Fibroblast of pulmonary artery (primary cell): ENCODE measurements at places on chromosomes 1 and 21.

DNA sequence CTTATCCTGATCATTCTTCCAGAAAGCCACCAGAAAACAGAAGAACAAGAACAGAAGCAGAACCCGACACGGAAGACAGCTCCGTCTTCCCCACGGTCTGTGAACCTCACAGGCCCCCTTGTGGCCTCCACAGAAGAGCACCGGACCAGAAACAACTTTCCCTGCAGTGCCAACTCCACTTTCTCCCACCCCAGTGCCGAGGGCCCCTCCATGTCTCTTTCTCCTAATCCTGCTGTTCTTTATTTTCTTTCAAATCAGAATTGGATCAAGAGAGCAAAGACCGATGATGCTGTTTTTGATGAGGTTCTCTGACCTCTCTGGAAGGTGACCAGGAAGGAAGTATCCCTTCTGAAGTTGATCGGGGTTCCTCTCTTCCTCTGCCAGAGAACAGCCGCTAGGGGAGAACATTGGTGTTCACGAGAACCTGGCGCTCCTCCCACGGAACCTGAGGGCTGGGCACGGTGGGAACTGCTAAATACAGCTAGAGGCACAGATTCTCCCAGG is 58.9 kb upstream of the CTTNBP2NL start:
- DNase-seq = peak; percentile 64

DNA sequence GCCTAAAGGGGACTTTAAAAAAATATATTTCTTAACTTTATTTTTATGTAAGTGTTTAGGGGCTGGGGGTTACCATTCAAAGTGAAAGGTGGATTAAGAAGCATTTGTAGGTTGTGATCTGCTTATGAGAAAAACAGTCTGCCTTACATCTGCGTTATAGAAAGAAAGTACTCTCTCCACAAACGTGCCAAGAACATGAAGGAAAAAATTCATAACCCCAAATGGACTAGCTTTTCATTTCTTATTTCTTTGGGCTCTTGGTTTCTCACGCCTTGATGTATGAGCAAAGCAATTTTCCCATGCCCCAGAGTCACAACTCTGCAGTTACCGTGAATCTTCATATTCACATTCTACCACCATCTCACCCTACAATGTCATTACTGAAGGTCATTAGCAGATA is 1165.1 kb upstream of the ADGRL4 start:
- DNase-seq = no peak

DNA sequence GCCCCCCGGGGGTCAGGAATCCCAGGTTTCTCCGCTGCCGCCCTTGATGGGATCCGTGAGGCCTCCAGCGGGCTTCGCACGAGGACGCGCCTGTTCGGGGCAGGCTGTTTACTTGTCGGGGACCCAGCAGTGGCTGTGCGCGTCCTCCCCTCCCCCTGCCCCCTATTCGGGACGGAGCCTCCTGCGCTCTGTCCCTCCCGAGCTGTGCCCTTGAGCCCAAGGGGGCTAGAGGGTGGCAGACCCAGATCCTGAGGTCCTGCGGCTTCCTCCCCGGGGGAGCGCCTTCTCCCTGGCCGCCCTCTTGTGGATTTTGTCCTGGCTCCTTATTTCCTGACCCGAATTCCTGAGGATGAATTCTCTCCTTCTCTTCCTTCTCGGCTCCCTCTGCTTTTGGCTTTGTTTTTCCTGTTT is 38.4 kb downstream of the PIK3CD start:
- DNase-seq = peak; percentile 16

- DNase-seq = peak; percentile 82
These were observed 91.2 kb upstream of the JUN start for GRCh38 chr1:58874757-58875755.

GRCh38 chr1:222786121-222786520 is 28.7 kb upstream of the DISP1 start:
- peak; percentile 77 for DNase-seq

- no peak for DNase-seq
These were observed 23.9 kb downstream of the COL6A1 start for GRCh38 chr21:46005481-46005881.

GRCh38 chr1:213976665-213977485 is 10.9 kb upstream of the PROX1 start:
- no peak for DNase-seq

- peak; percentile 31 for DNase-seq
These were observed 52.5 kb downstream of the ANGPTL1 start for GRCh38 chr1:178818416-178818815.

DNA sequence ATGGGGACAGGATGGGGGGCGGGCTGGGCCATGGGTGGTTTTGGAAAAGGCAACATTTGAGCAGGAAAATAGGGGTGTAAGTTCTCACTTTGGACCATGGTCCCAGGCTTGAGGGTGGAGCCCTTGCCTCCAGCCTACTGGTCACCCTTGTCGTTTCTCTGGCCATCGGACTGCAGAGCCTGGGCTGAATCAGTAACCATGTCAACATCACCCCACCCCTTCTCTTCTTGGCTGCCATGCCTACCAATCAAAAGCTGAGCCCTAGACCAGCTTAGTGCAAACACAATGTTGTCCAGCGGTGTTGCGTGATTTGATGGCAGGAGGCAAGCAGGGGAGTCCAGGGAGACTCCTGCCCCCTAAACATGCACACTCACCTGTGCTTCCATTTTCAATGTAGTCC is 231.0 kb upstream of the KAZN start:
- no peak for DNase-seq

- DNase-seq = peak; percentile 62
These were observed 68.4 kb upstream of the IPO9 start for GRCh38 chr1:201760516-201760915.

- DNase-seq = no peak
These were observed 56.9 kb downstream of the UBR4 start for GRCh38 chr1:19153169-19153568.

- peak; percentile 46 for DNase-seq
These were observed 47.4 kb downstream of the KCNAB2 start for GRCh38 chr1:6093071-6093470.

DNA sequence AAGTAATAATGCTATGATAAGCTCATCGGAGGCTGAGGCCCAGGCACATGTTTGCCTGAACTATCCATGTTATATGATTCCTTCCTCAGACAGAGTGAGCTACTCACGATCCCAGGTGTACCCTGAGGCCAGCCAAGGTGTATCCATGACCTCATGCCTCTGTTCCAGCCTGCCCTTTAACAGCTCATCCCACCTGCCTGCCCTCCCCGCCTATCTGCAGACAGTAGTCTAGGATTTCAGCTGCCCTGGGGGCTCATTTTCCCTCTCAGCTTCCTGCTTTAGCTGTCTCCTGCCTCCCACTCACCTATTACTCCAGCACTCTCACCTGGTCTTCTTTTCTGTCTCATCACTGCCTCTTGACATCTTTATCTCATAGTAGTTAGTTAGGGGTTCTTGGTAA is 1.9 kb upstream of the IL24 start:
- no peak for DNase-seq

DNA sequence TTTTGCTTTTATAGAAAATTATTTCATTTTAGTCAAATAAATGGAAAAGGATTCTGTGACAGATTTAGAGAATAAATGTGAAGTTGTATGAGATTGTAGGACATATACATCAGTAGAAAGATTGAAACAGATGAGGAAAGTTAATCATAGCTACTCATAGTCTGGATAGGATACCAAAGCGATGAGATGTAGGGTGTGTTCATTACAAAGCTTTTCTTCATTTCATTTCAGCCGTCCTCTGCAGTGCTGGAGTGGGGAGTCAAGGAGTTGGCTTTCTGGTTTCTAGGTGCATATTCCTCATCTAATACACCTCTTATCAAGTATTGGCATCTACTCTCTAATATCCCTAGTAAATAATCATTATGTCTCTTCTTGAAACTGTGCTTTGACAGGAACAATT is 149.5 kb upstream of the NEGR1 start:
- no peak for DNase-seq

DNA sequence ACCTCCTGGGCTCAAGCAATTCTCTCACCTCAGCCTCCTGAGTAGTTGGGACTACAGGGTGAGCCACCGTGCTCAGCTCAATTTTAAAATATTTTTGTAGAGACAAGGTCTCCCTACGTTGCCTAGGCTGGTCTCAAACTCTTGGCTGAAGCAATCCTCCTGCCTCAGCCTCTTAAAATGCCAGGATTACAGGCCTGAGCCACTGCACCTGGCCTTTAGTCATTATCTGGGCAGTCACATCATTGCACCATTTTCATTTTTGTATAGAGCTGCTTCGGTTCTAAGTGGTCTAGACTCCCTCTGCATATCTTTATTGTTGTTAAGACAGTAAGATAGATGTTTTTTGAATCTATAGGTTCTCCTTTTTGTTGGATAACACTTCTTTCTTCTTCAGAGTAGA is 39.9 kb downstream of the ATF3 start:
- DNase-seq = no peak

GRCh38 chr1:233268389-233269022 is 27.0 kb downstream of the PCNX2 start:
- no peak for DNase-seq

GRCh38 chr1:163381487-163382184 is 59.9 kb downstream of the NUF2 start:
- no peak for DNase-seq

DNA sequence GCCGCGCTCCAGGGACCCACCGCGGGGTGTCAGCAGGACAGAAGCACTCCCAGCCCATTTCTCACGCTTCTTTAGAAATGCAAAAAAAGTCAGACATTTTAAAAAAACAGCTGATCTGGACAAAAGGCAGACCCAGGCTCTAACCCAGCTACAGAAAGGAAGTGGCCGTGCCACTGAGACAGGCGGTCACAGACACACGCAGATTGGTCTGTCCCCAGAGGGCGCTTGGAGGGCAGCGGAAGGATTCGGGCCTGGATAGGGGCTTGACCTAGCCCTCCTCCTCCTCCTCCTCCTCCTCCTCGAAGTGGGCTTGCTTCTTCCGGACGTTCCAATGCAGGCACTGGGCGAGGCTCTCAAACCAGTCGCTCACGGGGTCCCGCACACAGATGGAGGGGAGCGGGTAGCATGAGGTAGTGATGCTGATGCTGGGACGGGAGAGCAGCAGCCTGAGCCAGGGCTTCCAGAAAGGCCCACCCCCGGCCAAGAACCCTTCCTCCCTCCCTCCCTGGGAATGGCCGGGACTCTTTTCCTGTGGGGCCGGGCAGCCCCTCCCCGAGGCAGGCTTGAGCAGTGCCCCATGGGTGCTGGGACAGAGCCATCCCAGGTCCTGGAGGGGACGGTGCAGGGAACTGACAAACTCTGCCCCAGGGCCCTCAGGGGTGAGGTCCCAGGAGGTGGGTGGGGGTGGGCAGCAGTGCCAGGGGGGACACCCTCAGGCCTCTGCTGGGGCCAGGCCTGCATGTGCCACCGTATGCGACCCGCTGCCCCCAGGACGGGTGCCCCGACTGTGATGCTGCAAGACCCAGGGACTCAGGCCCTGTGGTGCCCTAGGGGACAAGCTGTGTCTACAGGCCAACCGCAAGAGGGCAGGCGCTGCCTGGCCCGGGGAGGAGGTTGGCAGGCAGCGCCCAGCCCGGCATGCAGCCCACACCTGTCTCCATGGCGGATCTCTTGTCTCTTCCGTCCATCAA is 25.3 kb downstream of the NADK start:
- no peak for DNase-seq

GRCh38 chr1:19327736-19328135 is 15.6 kb downstream of the SLC66A1 start:
- no peak for DNase-seq

DNA sequence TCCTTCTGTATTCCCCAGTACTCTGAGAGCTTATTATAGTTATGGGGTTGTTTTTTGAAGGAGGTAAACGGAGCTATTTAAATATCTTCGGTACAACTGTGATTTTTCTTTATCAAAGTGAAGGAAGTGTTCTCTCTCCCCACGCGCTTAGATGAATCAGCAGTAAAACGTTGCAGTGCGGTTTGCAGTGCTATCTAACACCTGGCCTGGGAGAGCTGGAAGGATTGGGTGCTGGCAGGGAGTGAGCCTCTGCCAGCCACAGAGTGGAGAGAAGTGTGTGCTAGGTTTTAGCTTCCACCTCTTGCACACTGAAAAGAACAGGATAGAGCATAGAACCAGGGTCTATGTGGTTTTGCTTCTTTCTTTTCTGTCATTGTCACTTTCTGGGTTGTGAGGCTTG is 165.9 kb downstream of the SDCCAG8 start:
- DNase-seq = peak; percentile 81

GRCh38 chr1:19476450-19477190 is 8.7 kb downstream of the CAPZB start:
- peak; percentile 47 for DNase-seq

DNA sequence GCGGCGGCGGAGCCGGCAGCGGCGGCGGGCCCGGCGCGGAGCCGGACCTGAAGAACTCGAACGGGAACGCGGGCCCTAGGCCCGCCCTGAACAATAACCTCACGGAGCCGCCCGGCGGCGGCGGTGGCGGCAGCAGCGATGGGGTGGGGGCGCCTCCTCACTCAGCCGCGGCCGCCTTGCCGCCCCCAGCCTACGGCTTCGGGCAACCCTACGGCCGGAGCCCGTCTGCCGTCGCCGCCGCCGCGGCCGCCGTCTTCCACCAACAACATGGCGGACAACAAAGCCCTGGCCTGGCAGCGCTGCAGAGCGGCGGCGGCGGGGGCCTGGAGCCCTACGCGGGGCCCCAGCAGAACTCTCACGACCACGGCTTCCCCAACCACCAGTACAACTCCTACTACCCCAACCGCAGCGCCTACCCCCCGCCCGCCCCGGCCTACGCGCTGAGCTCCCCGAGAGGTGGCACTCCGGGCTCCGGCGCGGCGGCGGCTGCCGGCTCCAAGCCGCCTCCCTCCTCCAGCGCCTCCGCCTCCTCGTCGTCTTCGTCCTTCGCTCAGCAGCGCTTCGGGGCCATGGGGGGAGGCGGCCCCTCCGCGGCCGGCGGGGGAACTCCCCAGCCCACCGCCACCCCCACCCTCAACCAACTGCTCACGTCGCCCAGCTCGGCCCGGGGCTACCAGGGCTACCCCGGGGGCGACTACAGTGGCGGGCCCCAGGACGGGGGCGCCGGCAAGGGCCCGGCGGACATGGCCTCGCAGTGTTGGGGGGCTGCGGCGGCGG is 1.0 kb downstream of the ARID1A start:
- DNase-seq = no peak

GRCh38 chr1:44315521-44315920 is 39.5 kb downstream of the ERI3 start:
- no peak for DNase-seq

GRCh38 chr1:150022357-150022756 is 11.8 kb upstream of the OTUD7B start:
- DNase-seq = no peak

GRCh38 chr1:5857508-5858090 is 134.6 kb downstream of the NPHP4 start:
- no peak for DNase-seq

GRCh38 chr21:42164064-42164789 is 54.7 kb upstream of the ABCG1 start:
- DNase-seq = peak; percentile 47

DNA sequence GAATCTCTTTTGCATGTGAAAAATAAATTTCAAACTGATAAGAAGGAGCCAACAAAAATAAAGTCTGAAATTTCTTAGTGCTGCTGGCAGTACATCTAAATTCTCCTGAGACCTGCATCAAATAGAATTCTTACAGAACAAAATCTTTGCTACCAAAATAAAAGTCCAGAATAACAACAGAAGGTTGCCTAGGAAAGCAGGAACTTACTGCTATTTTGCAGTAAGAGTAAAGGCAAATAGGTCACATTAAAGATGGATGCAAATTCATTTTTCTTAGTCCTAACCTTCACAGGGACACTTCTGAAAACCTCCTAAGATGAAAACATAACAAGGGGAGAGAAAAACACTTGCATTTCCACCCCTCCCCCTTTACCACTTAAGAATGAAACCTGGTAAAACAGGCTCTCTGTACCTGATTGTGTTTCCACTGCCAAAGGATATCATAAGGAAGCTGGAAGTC is 59.0 kb downstream of the RUSC1 start:
- DNase-seq = peak; percentile 92
